ENCODE measurements at places on chromosomes 2 and 18. TPM values are rescaled to one million over a fixed set of nuclear protein-coding genes. Genes with fewer than 3 reads are reported as not detected.
A peak's percentile ranks its signal among the peaks of the same experiment; 100 is the strongest.

SLC19A3 gene
- 31.8 TPM for total RNA-seq

DNA sequence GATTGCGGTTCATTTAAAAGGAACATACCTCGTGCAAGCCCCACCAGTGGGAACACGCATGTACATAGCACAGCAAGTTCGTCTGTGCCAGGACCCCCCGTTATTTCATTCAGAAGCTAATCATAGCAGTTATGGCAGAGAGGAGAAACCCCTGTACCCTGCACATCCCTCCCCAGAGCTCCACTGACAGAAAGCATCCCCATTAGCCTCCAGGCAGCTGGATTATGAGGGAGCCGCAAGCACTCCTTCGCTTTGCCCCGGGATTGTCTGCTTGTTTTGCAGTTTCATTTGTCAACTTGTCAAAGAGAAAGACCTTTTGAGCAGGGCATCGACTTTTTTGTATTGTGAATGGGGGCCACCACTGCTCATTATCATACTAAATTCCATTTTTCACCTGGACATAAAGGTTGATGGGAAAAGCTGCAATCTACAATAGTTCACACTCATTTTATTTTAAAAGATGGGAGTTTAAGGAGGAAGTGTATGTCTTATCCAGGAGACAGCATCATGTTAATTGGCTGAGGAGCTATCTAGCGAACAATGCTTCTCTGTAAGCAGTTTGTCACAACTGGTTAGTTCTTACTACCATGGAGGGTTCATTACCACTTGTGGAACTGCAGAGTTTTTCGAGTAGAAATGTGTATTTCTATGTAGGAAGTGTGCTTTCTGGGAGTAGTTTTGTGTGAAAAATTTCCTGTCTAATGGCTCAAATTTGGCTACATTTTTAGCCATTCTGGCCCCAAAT is 255.3 kb downstream of the THSD7B start:
- DNase-seq, result no peak

DNA sequence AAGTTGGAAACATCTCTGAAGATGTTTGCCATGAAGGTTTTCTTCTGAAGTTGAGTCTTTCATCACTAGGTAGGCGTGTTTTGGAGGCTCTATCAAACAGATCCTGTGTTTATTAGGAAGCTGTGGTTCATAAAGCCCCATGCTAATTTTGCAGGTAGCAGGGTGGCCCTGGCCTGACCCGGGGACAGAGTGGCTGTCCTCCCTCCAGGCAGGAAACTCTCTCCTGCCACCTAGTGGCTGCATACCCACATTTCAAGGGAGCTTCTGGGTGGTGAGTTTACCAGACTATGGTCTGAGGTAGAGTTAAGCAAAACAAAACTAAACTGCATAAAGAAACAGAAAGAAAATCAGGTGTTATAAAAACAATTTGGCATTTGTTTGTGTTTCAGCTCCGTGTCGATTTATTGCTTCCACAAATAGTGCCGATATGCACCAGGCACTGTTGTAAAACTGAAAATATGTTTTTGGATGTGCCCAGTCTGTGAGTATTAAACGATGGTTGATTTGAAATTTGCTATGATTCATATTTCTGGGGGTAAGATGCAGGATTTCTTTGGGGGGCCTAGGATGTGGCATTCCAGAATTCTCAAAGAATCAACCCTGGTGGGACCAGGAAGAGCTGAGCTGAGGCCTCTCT is 26.0 kb upstream of the IL37 start:
- no peak for DNase-seq

- no peak for DNase-seq
These were observed 118.1 kb upstream of the ZNF521 start for GRCh38 chr18:25470062-25470461.

DNA sequence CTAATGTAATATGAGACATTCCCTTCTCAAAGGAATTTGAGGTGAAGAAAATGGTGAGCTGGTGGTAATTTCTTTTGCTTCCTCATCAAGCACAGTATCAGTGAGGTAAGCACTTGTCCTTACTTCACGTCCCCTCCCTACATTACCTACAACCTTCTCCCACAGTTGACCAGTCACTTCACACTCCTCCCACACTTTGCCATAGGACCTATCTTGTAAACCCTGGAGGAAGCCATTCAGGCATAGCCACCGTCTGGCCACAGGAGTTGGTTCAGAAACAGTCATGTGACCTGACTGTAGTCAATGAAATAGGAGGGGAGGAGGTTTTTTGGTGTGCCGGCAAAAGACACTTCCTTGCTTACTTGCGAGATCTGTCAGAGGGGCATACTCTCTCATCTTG is 12.1 kb downstream of the ACOXL start:
- DNase-seq, result no peak

DOK6 gene
- 5.9 TPM for total RNA-seq

- DNase-seq, result peak; percentile 46
These were observed 35.5 kb downstream of the HS6ST1 start for GRCh38 chr2:128282976-128283810.

GRCh38 chr2:150485114-150485870 is 2.2 kb downstream of the RND3 start:
- peak; percentile 92 for DNase-seq

DNA sequence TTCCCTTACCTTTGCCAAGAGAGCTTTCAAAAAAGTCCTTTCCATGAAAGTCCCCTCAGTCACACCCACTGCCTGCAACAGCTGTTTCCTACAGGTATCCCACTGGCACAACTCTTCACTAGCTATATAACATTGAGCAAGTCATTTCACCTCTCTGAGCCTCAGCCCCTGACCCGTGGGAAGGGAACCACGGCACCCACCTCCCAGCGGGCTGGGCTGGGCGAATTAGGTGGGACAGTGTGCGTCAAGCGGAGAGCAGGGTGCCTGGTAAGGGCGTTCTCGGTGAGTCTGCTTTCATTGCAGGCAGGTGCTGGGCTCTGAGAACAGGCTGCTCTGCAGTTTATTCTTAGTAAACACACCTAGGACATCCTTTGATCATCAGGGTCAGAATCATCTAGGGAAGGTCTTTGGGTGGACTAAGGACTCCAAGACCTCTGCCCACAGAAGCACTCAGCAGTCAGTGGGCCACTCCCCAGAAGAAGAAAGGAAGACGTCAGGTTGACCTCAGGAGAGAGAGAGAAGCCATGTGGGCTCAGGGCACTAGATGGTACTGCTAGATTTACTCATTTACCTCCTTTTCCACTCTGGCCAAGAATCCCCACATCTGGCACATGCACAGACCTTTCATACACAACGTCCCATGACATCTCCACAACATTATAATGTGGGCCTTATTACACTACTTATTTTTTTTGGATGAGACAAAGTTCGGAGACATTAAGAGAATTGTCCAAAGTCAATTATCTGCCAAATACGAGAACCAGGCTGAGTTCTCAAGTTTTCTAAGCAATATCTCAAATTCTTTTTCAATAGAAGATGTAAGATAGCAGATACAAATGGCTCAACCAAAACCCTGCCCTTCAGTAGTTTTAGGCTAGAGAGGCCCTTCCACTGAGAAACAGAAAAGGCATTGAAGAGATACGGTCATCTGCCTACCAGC is 79.9 kb downstream of the GALNT14 start:
- DNase-seq, result no peak

GRCh38 chr2:20451000-20451290 is 4.1 kb downstream of the RHOB start:
- no peak for DNase-seq

CNDP1 gene
- not detected for total RNA-seq
